ENCODE measurements at places on chromosomes 13 and 19.
A peak's percentile ranks its signal among the peaks of the same experiment; 100 is the strongest.

DNA sequence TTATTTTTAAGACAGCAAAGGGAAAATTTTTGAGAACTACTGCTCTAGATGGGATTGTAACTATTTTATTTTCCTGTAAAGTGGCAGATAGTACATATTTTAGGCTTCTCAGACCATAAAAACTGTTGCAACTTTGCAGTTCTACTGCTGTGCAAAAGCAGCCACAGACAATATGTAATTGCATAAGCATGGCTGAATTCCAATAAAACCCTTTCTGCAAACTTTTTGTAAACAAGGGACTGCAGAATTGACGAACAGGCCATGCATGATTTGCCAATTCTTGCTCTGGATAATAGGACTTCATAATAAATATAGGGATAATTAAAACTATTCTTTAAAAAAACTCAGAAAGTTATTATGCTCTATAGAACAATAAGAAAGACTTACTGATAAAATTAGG lies 149.1 kb downstream of the SLITRK5 start:
- H3K27me3 ChIP-seq: no peaks in the 10 kb centered on the region
- no peak overlapping the region for H3K4me3 ChIP-seq
- H3K36me3 ChIP-seq: no peaks in the 10 kb centered on the region
- peak; percentile 42 for DNase-seq

- H3K27ac ChIP-seq: no peak overlapping the region
- no peaks in the 10 kb centered on the region for H3K27me3 ChIP-seq
- H3K4me1 ChIP-seq: no peaks in the 10 kb centered on the region
- H3K36me3 ChIP-seq: no peaks in the 10 kb centered on the region
- peak; percentile 35 for DNase-seq
Observed at GRCh38 chr19:37963190-37963936, 56.4 kb downstream of the SIPA1L3 start.

GRCh38 chr19:5789886-5790558 lies 941 bp downstream of the DUS3L start:
- H3K4me1 ChIP-seq: peaks cover 10% of the 10 kb centered on the region
- peak overlapping the region; percentile 98 for H3K27ac ChIP-seq
- no peak for DNase-seq
- H3K4me3 ChIP-seq: peak overlapping the region; percentile 82

- DNase-seq: peak; percentile 18
- H3K27me3 ChIP-seq: no peaks in the 10 kb centered on the region
- H3K36me3 ChIP-seq: no peaks in the 10 kb centered on the region
- H3K4me1 ChIP-seq: no peaks in the 10 kb centered on the region
- H3K27ac ChIP-seq: no peak overlapping the region
Observed at GRCh38 chr13:62246581-62246980, 830.9 kb upstream of the PCDH20 start.

DNA sequence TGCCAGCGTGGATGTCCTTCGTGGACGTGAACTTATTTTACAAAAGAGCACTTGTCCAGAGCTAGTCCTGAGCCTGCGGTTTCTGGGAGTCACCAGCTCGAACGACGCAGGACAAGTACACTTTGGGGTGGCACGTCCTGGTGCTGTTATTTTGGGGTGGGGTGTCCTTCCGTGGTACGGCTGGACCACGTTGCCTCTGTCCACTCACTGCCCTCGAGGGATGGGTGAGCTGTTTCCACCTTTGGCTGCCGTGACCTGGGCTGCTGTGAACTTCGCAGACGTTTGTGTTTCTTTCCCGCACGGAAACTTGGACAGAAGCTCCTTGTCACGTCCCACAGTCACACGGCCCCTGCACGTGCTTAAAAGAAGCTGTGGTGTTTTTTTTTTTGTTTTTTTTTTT lies 11.0 kb downstream of the GZMM start:
- no peaks in the 10 kb centered on the region for H3K36me3 ChIP-seq
- H3K4me1 ChIP-seq: peaks cover 9% of the 10 kb centered on the region
- DNase-seq: peak; percentile 5
- no peak overlapping the region for H3K4me3 ChIP-seq
- no peak overlapping the region for H3K27ac ChIP-seq

DNA sequence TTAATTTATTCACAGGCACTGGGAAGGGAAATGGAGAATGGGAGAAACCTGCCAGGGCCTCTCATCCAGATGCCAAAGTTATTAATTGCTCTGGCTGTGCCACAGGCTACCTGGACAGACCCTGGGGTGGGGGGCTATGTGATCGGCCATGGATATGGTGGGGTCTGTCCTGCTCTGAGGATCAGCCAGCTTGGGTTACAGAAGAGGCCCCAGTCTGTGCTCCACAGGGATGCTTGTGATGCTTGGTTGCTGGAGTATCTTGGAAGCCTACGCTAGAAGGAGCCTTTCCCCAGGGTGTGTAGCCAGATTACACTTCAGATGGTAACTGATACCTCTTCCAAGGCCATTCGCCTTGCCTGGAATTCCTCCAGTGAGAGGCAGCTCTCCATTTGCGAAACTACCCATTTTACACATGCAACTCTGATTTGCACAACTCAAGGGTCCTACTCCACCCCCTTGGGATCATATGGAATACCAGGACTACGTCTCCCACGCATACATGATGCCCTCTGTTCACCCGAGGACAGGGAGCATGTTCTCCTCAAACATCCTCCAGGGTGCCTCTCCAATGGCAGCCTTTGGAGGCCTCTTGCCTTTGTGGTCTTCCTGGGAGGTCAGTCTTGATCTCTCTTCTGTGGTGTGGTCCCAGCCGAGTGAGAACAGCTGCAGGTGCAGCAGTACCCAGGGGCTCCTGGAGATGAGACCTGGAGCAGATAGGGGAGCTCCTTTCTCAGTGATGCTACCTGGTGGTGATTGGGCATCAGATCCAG lies 186.6 kb upstream of the TSHZ3 start:
- H3K4me1 ChIP-seq: no peaks in the 10 kb centered on the region
- H3K27ac ChIP-seq: no peak overlapping the region
- H3K4me3 ChIP-seq: no peak overlapping the region
- H3K27me3 ChIP-seq: no peaks in the 10 kb centered on the region
- DNase-seq: no peak

DNA sequence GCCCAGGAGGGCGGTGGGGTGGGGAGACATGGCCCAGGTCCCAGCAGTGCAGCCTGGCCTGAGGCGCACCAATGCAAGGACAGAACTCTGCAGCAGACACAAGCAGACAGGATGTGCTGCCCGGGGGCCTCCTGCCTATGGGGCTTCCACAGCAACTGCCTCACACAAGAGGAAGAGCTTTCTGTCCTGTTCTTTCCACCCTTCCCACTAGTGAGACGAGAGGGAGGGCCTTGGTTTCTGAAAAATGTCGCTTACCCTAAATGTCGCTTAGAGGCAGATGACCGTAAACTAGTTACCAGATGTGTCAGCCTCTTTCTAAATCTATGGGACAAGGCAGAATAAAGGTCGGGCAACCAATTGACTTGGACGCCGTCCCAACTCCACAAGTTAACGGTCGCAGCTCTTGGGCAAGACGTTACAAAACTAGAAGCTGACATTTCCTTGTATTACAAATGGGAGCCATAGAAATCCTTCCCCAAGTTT lies at the start of gene LAIR1:
LAIR1 (minus strand) TSS at position 157 of the 483 bp plus-strand sequence; CDS start at position 30, 127 bp downstream.
- peak within 1 kb of the TSS; percentile 26 for H3K4me3 ChIP-seq
- H3K27ac ChIP-seq: peak within 1 kb of the TSS; percentile 72
- peaks cover 4% of the 10 kb centered on the region for H3K4me1 ChIP-seq
- H3K27me3 ChIP-seq: no peaks in the 10 kb centered on the region

DNA sequence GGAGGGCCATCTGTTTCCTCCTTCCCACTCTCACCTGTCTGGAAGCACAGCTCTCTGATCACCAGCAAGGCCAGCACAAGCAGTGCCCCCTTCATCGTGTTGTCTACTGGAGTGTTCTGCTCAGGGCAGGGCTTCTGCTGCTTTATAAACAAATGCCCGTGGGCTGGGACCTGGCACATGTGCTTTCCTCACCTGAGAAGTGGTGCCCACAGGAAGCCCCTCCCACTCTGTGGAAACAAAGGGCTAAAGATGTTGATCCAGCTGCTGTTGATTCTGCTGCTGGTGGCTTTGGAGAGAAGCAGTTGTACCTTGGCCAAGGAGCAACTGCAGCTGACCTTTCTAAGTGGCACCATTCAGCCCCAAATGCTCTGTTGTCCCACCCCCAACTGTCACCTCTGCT lies 26.4 kb upstream of the ZNF181 start:
- no peak for DNase-seq
- H3K4me3 ChIP-seq: no peak overlapping the region
- no peaks in the 10 kb centered on the region for H3K36me3 ChIP-seq
- no peaks in the 10 kb centered on the region for H3K27me3 ChIP-seq
- H3K4me1 ChIP-seq: no peaks in the 10 kb centered on the region
- H3K27ac ChIP-seq: no peak overlapping the region

All from muscle of leg (tissue), 16 donors.